H1 (cell line): ENCODE measurements at places on chromosomes 1 and 21. TPM values are rescaled to one million over a fixed set of nuclear protein-coding genes. Genes with fewer than 3 reads are reported as not detected.

The CTSS gene
- total RNA-seq: not detected in 2 replicates

The NBL1 gene
- 9.7 and 10.4 TPM in 2 replicates for total RNA-seq

The SYNC gene
- total RNA-seq: 0.17 TPM in 1 of 2 replicates, not detected in the other

DNA sequence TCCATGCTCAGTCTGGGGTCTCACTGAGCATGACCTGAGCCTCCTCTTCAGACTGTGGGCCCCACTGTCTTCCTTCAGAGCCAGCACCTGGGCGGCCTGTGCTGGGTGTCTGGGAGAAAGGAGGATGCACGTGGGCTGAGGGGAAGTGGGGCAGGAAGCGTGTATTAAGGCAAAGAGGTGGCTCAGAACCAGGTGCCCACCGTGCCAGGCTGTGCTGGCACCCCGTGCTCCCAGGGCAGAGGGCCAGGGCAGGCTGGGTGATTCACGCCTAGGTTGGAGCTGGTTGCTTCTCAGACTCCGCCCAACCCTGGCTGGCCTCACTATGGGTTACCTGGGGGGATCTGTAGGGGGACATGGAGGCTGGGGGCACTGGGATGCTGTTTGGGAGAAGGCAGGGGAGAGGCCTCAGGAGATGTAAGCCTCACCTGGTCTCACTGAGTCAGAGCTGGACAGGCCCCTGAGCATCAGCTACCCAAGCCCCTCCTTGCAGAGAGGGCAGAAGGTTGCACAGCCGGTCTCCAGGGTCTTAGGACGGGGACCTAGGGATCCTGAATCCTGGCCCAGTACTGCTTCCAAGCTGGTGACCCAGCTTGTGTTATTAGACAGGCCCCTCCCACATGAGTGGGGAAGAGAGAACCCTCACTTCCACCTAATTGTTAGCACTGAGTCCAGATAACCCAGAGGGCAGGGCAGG is 18.6 kb upstream of the PADI1 start:
- H3K36me3 ChIP-seq: no peaks in the 10 kb centered on the region
- no peak overlapping the region for H3K4me3 ChIP-seq
- H3K27ac ChIP-seq: no peak overlapping the region
- peaks cover 6% of the 10 kb centered on the region for H3K4me1 ChIP-seq

- no peaks in the 10 kb centered on the region for H3K4me1 ChIP-seq
- H3K36me3 ChIP-seq: no peaks in the 10 kb centered on the region
- H3K27ac ChIP-seq: no peak overlapping the region
- H3K27me3 ChIP-seq: no peaks in the 10 kb centered on the region
- no peak overlapping the region for H3K4me3 ChIP-seq
Measured at GRCh38 chr1:89646259-89646658, 13.3 kb downstream of the LRRC8C start.

- DNase-seq: peak; percentile 90
- H3K27ac ChIP-seq: no peak overlapping the region
- H3K27me3 ChIP-seq: no peaks in the 10 kb centered on the region
- H3K4me3 ChIP-seq: peak overlapping the region; percentile 26; the same call in 1 of the 2 replicates
- H3K4me1 ChIP-seq: peaks cover 5% of the 10 kb centered on the region; the same call in 1 of the 2 replicates
Measured at GRCh38 chr1:1080122-1080757, 6.1 kb upstream of the RNF223 start.

The AGO3 gene
- 26.4 and 26.6 TPM in 2 replicates for total RNA-seq

The KCNN3 gene
- total RNA-seq: 2.8 and 3.0 TPM in 2 replicates

GRCh38 chr21:43816611-43817071 is 27.3 kb downstream of the RRP1 start:
- H3K4me1 ChIP-seq: peaks cover 9% of the 10 kb centered on the region
- no peak for DNase-seq
- no peak overlapping the region for H3K27ac ChIP-seq

GRCh38 chr21:43866659-43867331 is 1.8 kb downstream of the AGPAT3 start:
- no peaks in the 10 kb centered on the region for H3K36me3 ChIP-seq
- peaks cover 2% of the 10 kb centered on the region; the same call in 1 of the 2 replicates for H3K4me1 ChIP-seq
- H3K27ac ChIP-seq: no peak overlapping the region
- H3K4me3 ChIP-seq: no peak overlapping the region

GRCh38 chr1:68328490-68328889 is 96.2 kb upstream of the WLS start:
- DNase-seq: no peak
- no peaks in the 10 kb centered on the region for H3K27me3 ChIP-seq
- no peaks in the 10 kb centered on the region for H3K4me1 ChIP-seq

DNA sequence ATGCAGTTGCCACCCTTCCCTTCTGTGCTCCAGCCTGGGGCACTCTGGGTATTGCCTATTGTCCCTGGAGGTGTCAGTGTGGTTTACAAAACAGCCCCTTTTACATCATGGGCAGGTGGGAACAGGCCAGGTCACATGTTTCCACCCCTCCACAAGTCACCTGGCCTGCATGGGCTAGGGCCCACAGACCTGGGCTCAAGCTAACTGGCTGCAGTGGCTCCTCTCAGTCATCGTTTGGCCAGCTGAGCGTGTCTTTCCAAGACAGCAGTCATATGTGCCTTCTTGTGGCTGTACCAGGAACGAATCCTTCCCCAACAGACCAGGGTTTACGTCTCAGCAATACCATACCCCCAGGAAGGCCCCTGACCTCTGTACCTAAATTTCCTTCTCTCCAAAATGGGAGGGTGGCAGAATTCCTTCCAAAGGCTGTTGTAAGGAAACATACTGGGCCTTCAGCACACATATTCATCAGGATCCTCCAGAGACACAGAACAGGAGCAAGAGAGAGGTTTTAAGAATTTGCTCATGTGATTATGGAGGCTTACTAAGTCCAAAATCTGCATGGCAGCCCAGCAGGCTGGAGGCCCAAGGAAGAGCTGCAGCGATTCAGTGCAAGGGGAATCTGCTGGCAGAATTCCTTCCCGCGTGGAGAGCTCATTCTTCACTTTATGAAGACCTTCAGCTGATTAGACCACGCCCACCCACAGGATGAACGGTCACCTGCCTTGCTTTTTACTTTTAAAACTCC is 10.6 kb upstream of the TAS1R2 start:
- H3K27ac ChIP-seq: no peak overlapping the region
- no peaks in the 10 kb centered on the region for H3K4me1 ChIP-seq
- no peak for DNase-seq
- H3K36me3 ChIP-seq: no peaks in the 10 kb centered on the region; the same call in 1 of the 2 replicates

GRCh38 chr1:158998037-158998780 is 11.5 kb upstream of the IFI16 start:
- H3K27me3 ChIP-seq: no peaks in the 10 kb centered on the region
- H3K27ac ChIP-seq: no peak overlapping the region

DNA sequence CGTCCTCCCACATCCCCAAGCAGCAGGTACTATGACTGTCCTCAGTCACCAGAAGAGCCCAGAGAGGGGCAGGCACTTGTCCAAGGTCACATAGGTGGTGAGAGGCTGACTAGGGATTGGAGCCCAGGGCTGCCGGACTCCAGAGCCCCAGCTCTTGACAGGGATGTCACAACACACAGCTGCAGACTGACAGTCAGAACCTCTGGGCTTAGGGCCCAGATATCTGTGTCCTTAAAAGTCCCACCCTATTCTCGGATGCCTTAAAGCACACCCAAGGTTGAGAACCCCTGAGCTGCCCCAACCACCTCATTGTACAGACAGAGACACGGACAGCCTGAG is 622.9 kb downstream of the MATN1 start:
- H3K27me3 ChIP-seq: no peaks in the 10 kb centered on the region
- no peak overlapping the region for H3K4me3 ChIP-seq
- no peak overlapping the region for H3K27ac ChIP-seq
- H3K36me3 ChIP-seq: no peaks in the 10 kb centered on the region
- H3K4me1 ChIP-seq: no peaks in the 10 kb centered on the region
- DNase-seq: no peak

GRCh38 chr1:115649964-115650363 is 8.2 kb downstream of the VANGL1 start:
- H3K4me3 ChIP-seq: no peak overlapping the region
- peaks cover 20% of the 10 kb centered on the region for H3K4me1 ChIP-seq
- H3K27me3 ChIP-seq: no peaks in the 10 kb centered on the region
- H3K27ac ChIP-seq: no peak overlapping the region
- no peak for DNase-seq

The HCN3 gene
- total RNA-seq: 5.5 and 6.4 TPM in 2 replicates

- no peak overlapping the region for H3K4me3 ChIP-seq
- H3K4me1 ChIP-seq: peaks cover 6% of the 10 kb centered on the region
- H3K36me3 ChIP-seq: no peaks in the 10 kb centered on the region
- DNase-seq: no peak
Measured at GRCh38 chr1:54297596-54298283, 97.8 kb downstream of the MRPL37 start.
